ENCODE measurements at places on chromosomes 6 and 20.

DNA sequence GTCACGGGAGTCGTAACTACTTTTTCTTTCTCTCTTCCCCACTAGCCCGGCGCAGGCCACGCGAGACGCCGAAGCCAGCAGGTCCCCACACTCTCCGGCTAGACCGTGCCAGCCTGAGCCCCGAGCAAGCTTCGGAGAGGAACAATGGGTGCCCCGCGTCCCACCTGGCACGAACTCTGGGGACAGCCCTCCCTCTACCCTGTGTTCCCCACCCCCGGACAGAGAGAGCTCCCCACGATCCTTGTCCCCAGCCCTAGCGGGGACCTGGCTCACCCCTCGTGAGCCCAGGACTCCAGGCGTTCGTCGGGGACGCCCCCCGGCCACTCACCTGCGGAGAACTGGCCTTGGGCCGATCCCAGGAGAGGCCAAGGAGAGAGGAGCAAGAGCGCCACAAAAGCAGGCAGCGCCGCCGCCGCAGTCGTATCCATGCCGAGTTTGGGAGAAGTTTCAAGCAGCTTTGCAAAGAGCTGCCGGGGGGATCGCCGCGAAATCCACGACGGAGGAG lies 416 bp downstream of the PTPRK start:
- no peak for DNase-seq

DNA sequence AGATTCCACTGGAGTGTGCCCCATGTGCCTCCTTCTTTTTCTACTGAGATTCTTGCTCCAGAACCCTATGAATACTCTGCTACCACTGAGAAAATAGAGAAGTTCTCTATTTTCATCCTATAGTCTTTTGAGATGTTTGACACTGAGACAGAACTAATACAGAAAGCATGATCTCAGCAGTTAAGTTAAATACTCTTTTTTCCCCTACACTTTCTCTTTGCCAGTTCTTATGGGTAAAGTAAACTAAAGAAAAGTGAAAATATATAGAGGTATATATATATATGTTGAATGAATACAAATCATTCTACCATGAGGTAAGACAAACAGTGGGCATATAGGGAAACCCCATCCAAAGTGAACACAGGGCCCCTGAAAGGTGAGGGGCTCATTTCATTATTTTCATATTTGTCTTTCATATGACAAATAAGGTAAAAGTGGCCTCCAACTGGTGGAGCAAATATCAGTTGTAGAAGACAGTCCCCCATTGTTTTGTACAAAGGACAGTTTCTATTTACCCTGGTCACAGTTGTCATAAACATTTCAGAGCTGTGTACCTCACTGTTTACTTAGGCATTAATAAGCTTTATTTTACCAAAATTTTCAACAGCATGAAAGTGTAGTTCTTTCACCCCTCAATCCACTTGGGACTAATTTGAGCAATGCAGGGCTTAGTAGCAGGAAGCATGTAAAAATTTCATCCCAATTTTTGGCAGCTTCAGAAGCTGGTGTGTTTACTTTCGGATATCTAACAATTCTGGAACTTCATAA lies 188.3 kb upstream of the MARCKS start:
- no peak for DNase-seq

GRCh38 chr6:26118999-26119398 lies 31.8 kb downstream of the HFE start:
- no peak for DNase-seq

- DNase-seq: no peak
These were observed 7.4 kb upstream of the CD83 start for GRCh38 chr6:14110001-14110818.
